Inflammatory macrophage (primary cell): ENCODE measurements at places on chromosomes 4 and X.

GRCh38 chrX:29852767-29853166, 362.6 kb upstream of the MAGEB2 start:
- no peak for DNase-seq

DNA sequence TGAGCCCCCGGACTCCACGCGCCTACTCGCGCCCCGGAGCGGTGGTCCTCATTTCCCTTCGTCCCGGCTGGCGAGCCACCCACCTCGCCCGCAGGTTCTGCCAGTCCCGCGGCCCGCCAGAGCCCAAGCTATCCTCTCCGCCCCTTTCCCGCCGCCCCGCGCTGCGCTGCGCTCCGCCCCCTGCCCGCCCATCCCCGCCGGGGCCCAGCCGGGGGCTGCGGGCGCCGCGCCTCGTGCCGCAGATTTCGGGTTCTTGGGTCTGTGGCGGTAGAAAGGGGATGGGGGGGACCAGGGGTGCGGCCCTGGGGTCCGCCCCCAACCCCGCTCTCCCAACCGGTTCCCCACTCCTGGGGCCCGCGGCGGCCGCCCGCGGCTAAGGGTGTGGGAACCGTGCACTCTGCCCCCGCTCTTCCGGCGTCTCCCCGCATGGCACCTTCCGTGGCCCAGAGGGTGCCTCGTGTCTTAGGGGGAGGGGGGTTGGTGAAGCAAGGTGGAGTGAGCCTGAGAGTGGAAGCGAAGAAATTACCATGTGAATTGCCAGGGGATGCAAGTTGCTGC, 650.8 kb upstream of the DIPK2B start:
- DNase-seq = no peak

GRCh38 chr4:33825685-33826084, 2418.6 kb downstream of the ARAP2 start:
- no peak for DNase-seq

DNA sequence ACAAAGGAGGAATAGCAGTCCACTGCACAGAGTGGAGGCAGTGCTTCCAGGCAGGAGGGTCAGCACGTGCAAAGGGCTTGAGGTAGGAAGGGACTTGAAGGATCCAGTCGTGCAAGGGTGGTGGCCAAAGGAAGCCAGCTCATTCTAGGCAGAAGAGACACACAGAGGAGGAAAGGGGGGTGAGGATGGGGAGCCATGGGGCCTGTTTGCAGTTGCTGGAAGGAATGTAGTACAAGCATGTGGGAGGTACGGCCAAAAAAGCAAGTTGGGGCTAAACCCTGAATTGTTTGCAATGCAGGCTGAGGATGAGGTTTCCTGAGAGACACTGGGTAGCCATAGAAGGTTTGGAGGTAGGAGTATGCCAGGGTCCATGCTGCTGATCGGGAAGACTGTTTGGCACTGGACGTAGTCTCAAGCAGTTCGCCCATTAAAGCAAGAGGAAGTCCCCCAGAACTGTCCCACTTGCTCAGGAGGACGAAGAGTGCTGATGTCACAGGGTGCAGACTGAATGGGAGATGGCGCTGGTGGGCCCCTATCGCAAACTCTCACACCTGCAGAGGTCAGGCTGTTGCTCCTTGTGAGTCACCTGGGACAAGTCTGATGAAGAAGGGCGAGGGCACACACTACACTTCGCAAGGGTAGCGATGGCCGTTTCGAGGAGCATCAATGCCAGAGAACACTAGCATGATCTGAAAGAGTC, 9.1 kb upstream of the MAN2B2 start:
- DNase-seq = no peak

GRCh38 chr4:120692964-120693363, 229.6 kb downstream of the PRDM5 start:
- DNase-seq = peak; percentile 12

DNA sequence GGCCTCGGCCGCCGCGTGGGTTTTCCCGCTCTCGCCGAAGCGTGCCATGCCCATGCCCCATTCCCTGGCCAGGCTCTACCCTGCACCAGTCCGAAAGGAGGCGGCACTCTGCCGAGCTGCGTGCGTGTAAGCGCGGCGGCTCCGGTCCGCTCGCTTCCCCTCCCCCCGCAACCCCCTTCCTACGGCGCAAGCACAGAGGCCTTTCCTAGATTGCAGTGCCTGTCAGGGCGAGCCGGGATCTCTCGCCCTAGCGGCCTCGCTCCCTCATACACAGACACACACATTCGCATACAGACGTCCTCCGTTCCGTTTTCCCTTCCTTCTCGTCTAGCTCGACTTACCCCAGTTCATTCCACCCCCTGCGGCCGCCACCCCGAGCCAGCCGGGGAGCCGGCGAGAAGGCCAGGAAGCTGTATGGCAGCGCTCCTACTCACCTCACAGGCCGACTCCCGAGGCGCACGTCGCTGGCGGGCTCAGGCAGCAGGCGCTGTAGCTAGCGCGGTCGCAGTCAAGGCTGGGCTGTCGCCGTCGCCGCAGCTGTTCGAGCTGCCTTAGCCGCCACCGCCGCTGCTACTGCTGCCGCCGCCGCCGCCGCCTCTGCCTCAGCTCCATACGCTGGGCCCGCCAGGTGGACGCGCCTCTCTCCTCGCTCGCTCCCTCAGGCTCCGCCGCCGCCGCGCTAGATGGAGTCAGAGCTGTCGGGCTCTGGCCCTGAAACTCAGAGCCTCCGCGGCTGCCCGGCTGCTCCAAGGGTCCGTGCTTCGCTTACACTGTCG, 615 bp downstream of the NEXMIF start:
- no peak for DNase-seq

- no peak for DNase-seq
Measured at GRCh38 chr4:38396845-38397547, 267.0 kb upstream of the KLF3 start.

GRCh38 chr4:7224001-7224400, 31.7 kb downstream of the SORCS2 start:
- no peak for DNase-seq

DNA sequence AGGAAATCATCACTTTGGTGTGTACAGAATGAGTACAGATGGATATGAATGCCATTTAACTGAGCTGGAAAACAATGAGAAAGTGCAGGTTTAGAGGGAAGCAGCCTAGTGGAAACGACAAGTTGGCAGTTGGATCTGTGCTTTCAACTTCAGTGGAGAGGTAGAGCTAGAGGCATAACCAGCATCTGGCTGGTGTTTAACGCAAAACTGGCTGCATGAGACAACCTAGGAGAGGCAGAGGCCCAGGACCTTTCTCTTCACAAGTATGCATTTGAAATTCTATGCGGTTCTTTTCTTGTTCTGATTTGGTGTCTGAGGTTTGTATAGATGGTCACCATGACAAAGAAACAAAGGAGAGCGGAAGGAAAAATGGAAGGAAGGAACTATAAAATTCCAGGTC, 63.1 kb downstream of the ANXA5 start:
- no peak for DNase-seq

- no peak for DNase-seq
Measured at GRCh38 chr4:97396605-97397004, 746.7 kb downstream of the STPG2 start.

DNA sequence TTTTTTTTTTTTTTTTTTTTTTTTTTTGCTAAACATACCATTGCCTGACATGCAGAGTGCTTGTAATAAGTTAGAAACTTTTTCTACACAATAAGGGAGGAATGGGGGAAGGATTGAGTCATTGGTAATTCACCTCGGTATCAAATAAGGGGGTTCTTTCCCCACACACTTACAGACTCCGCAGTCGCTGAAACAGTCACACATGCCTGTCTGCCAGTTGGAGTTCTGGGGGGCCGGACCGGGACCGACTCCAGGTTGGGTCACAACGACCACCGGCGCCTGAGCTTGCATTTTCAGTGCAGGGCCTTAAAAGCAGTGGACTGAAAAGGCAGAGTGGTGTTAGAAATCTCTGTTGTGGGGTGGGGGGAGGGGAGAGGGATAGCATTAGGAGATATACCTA, 6.9 kb downstream of the PLAC8 start:
- no peak for DNase-seq

- peak; percentile 2 for DNase-seq
Measured at GRCh38 chrX:55488593-55489313, 895 bp downstream of the USP51 start.

DNA sequence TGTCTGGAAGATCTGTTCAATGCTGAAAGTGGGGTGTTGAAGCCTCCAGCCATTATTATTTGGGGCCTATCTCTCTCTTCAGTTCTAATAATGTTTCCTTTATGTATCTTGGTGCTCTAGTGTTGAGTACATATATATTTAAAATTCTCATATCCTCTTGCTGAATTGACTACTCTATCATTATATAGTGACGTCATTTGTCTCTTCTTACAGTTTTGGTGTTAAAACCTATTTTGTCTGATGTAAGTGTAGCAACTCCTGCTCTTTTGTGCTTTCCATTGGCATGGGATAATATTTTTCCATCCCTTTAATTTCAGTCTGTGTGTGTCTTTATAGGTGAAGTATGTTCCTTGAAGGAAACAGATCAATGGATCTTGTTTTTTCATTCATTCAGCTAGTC, 446.0 kb downstream of the FAM47A start:
- no peak for DNase-seq

DNA sequence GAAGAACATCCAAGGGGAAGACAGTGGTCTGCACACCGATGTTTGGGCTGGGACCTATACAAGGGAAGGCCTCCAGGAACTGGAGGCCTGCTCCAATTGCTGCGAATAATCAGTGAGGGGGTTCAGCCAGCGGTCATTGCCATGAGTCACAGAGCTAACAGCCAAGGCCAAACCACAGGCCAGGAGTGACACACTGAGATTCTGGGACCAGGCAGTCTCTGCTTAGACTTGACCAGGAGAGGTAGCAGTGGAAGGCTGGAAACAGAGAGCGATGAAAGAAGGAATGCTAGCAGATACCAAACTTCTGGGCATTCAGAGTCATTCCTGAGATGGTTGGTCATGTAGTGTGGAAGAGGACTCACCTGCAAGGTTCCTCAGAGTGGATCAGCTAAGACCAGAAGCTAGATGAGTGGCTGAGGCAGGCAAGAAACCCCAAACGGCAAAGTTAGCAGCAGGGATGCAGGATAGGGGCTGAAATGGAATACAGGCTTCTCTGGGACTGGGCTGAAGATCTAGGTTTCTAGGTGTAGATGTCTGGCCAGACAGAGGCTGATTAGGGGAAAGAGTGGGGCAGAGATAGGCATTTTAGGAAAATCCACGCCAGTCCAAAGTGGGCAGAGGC, 54.7 kb downstream of the CNGA2 start:
- DNase-seq = no peak

- DNase-seq = no peak
Measured at GRCh38 chrX:46873746-46874145, 36.9 kb downstream of the RP2 start.

DNA sequence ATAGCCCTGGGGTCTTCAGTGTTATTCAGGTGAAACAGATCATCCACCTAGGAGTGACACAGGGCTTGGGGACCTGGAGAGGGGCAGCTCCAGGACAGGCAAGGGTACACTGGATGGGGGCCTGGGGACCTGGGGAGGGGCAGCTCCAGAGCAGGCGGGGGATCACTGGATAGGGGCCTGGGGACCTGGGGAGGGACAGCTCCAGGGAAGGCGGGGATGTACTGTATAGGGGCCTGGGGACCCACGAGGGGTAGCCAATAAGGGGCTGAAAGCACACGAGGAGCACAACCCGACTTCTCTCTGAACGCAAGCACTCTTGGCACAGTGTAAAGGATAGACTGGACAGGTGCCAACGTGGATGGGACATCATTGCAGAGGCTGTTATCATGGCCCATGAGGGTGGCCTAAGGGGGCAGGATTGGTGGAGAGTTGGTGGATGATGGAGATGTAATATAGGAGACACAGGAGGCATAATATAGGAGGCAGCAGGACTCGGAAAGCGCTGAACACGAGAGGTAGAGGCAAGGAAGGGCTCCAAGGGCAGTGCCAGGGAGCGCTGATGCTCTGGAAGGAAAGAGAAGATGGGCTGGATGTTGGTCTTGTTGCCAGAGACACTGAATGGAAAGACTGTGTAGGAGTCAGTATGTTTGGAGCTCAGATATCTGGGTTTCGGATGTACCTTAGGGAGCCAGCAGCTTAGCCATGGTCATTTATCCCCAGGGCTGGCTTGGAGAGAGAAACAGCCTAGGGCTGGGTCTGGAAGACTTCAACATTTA, 37.9 kb upstream of the FGFBP2 start:
- DNase-seq = no peak

DNA sequence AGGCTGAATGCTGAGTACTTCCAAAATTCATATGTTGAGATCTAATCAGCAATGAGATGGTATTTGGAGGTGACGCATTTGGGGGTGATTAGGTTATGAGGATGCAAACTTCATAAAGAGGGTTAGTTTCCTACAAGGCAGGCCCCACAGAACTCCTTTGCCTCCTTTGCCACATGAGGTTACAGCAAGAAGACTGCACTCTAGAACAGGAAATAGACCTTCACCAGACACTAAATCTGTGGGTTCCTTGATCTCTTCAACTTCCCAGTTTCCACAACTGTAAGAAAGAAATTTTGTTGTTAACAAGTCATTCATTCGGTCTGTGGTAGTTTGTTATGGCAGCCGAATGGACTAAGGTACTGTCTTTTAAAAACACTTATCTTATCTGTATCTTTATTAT, 681.9 kb upstream of the HS3ST1 start:
- DNase-seq = peak; percentile 48

DNA sequence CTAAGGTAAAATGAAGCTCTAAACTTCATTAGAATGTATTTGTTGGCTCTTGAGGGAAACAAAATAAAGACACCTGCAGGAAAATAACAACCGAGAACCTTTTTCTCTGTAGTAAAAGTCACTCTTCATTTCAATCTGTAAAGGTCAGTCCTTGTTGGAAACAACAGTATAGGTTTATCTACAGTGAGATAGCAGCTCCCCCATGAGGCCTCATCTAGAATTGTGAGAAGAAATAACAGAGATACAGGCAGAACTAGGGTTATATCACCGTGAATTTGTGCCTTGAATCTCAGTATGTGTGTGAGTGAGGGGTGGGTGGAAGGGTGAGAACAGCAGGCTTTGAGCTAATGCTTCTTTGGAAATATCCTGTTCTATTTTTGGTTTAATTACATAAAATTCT, 107.8 kb upstream of the FMR1 start:
- peak; percentile 14 for DNase-seq

- peak; percentile 27 for DNase-seq
Measured at GRCh38 chr4:138555584-138555983, 313.4 kb upstream of the SLC7A11 start.

GRCh38 chr4:98430708-98431403, 169.7 kb downstream of the RAP1GDS1 start:
- DNase-seq = no peak

GRCh38 chr4:32133141-32133540, 1413.0 kb downstream of the PCDH7 start:
- no peak for DNase-seq

GRCh38 chrX:45972636-45973035, 572.6 kb downstream of the ZNF674 start:
- no peak for DNase-seq

DNA sequence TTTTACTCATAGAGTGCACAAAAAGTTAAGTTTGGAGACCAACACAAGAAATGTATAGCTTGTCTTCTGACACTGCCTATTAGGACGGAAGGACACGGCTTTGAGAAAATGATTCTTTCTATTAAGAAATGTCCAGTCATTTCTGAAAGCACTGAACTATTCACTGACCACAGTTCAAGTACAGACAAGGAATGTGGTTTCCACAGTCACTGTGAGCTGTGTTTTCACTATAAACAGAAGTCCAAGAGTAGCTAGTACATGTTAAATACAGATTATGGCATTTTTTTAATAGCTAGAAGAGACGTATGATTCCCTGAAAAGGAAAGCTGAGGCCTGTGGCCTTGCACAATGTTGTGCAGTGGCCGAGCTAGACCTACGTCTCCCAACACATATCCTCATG, 115.1 kb upstream of the GPM6A start:
- no peak for DNase-seq

- DNase-seq = no peak
Measured at GRCh38 chr4:98626350-98626749, 32.1 kb downstream of the TSPAN5 start.
